Colonic mucosa (tissue), 4 donors: ENCODE measurements at places on chromosomes 11 and 22.

GRCh38 chr22:36360011-36360410 is 27.8 kb downstream of the MYH9 start:
- no peak for DNase-seq

- peak; percentile 82 for DNase-seq
These were observed 2.3 kb downstream of the C1QTNF5 start for GRCh38 chr11:119338318-119338890.

DNA sequence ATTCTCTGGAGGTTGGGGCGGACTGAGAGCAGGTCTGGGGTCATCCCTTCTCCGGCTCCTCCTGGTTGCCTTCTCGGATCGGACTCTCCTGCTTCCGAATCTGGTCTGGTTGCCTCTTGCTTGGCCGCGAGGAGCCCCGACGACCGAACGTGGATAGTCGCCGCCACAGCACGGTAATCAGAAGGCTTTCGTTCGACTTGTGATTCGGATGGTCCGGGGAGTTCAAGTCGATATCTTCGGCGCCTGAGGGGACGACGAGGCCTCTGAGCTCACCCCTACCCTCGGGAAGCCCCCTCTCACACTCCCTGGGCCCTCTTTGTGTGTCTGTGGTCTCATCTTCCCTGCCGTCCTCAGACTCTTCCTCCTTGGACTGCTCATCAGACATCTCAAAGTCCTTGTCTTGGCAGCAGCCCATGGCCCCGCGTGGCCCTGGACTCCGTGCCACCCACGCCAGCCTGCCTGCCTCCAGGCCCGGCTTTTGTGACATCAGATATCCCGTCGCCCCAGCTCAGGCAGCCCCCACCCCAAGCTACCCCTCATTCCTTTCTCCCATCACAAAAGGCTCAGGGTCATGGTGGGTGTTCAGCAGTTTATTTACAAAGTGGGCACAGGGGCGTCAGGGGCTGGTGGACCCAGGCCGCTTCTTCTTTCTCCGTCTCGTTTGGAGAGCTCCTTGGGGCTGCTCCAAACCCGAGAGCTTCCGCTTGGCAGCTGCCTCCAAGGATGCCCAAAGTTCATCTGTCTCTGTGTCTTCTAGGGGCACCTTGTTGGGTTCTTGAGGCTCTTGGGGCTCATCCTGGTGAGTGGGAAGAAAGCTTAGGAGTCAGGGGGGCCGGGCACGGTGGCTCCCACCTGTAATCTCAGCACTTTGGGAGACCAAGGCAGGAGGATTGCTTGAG is at the start of gene TEX54:
Gene TEX54, minus strand, starts transcription at position 506 of the 899 bp plus-strand sequence.
- peak; percentile 42 for DNase-seq

DNA sequence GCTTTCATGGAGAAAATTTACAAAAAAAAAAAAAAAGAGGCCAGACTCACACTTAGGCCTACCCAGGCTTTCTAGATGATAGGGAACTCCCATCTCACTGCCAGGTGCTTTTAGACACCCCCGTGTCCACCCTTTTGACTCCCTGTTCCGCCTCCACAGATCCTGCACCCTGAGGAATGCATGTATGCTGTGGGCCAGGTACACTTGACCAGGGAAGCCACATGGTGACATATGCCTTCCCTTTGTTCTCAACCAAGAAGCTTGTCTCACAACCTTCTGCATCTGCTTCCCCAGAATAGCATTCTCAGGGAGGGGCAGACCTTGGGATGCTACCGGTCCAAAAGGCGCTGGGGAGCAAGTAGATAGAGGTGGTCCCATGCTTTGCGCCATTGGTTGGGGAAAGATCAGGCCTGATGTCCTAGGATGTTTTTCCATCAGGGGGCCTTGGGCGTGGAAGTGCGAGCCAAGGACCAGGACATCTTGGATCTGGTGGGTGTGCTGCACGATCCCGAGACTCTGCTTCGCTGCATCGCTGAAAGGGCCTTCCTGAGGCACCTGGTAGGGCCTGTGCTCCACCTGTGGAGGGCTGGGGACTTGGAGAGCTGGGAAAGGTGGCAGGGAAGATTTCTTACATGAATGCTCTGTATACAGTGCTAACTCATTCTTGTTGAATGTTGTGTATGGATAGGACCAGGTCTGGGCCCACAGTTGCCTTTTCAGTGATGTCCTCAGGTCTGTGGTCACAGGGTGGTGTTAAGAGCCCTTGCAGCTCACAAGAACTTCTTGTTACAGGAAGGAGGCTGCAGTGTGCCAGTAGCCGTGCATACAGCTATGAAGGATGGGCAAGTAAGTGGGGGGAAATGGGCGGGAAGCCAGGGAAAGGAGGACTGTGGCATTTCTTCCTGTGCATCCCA is 7.5 kb downstream of the HMBS start:
- DNase-seq, result no peak

DNA sequence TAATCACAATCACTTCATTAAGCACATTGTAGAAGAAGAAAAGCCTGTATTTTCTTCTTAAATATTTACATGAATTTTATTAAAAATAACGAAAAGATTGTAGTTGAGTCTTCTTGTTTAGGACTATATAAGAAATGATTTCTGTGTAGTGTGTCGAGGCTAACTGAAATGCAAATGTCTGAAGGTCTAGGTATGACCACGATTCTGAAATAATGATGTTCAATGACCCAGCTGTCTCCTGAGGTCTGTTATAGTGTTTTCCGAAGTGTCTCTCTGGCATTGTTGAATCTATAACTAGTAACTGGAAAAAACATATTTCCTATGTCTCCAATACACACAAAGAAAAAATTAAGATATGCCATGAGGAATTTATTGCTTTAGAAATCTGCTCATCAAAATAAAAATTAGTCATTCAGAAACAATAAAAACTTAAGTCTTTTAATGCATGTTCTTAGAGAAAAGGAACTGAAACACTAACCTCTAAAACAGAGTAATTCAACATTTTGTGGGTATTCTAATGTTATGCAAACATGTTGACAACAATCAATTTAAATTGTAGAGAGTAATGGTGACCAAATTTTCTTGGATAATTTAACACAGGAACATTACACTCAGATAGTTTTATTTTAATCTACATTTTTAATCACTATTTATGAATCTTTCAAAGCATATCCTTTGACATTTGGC is 55.0 kb downstream of the CASP12 start:
- DNase-seq, result no peak

DNA sequence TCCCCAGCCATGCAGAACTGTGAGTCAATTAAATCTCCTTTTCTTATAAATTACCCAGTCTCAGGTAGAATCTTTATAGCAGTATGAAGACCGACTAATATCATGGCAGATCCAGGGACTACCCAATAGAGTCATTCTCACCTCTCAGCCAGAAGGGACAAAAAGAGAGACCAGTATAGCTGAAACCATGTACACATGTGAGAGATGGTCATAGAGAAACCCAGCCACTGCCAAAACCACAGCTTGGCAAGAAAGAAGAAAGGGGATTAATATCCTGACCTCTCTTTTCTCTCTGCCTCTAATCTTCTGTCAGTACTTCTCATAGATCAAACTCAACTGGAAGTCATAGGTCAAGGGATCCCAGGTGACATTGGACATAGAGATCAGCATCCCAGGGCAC is 109.8 kb downstream of the CCDC34 start:
- no peak for DNase-seq

DNA sequence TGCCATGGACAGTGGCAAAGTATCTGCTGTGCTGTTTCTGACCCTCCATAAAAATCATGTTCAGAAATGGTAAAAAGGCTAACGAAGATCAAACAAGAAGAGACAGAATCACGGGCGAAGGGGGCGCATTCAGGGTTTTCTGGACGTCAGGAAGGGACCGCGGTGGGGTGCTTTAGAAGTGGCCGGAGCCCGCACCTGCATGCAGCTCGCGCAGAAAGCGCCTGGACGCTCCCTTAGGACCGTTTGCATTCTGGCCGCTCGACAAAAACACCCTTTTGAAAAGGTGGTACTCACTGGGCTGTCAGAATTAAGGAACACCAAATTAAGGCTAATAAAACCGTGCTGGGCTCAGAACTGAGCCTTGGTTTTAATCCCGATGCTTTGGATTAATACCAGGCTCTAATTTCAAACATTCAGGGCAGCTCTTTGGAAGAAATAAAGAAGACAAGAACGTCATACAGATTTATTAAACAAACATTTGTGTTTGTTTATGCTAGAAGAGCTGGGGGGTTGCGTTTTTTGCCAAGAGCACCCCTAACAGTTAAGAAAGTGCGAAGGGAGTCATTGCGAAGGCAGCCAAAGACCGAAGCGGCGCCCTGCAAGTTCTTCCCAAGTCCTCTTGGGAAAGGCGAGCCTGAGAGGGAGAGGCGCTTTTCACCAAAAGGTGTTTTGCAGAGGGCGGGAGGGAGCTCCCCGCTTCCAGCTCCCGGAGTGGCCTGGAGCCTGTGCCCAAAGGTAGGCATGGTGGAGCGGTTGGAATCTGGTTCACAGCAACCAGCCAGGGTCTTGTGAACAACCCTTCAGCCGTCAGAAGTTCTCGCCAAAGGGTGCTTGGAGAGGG is 47.7 kb upstream of the DBX1 start:
- DNase-seq, result no peak

- no peak for DNase-seq
These were observed 20.1 kb upstream of the CHORDC1 start for GRCh38 chr11:90242894-90243416.

DNA sequence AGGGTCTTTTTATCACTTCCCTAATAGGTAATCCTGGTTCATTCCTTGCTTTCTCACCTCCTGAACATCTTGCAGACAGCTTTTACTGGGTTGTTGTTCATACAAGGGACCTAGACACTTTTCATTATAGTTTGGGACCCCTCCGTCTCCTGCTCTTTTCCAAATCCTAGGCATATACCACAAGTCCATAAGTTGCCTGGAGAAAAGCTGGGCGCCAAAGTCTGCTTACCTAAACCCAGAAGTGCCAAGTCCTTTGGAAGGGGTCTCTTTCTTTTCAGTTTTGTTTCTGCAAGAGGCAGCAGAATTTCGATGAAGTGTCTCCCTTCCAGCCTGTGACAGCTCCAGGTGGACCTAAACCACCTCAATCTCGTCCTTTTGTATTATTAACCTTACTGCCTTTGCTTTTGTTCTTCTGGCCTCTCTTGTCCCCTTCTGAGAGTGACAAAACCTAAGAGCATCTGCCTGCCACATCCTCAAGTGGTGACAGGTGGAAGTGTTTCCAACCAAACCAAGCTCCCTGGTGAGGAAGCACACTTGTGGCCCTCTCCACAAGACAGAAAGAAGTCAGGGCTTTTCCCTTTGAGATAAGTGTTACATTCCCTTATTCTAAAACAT is 19.5 kb upstream of the P2RY6 start:
- no peak for DNase-seq

DNA sequence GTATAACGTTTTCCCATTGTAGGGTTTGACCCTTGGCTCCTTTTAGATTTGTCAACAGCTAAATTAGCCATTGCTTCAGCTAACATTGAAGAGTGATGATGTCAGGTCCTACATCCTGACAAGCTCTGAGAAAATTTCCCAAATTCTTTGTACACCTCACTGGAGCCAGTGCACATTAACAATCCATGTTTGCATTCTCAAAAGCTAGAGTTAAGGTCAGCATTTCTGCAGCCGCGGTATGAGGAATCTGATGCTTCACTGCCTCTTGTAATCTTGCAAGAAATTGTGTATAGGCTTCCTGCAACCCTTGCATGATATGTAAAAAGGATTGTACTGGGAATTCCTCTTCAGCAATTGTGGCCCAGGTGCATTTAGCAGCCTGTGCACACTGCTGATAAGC is 33.1 kb upstream of the NCAM1 start:
- no peak for DNase-seq

- DNase-seq, result no peak
These were observed 156.7 kb upstream of the PLET1 start for GRCh38 chr11:112417339-112417738.
